ENCODE measurements at places on chromosomes 12 and 14.

DNA sequence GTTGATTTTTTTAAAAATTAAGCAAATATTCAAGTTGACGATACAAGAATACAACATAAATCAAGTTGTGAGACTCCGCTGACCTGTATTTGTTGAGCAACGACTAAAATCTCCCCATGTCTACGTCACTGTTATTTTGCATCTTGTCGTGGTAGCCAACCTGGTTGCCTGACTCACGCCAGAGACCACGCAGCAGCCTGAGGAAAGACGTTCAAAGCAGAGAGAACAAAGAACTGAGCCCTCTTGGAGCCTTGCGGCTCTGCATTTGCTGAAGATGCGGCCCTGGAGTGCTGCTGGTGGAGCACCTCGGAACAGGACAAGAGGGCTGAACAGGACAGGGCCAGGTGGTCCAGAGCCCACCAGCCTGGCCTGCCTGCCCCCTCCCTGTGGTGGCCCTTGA lies 21.4 kb upstream of the DIO3 start:
- DNase-seq, result no peak

DNA sequence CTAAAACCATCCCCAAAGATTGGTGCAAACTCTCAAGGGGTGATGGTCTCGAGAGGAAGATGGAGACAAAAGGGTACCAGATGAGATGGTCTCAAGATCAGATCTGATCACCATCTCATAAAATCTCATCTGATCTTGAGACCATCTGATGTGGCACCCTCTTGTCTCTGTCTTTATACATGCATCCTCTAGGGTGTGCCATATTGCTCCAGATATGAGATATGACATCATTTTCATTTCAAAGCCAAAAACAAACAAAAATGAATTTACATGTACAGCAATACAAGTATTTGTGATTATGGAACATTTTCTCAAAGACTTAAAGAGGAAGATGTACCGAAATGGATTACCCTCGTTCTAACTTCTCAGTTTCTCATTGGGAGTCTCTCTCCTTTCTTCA lies 787.2 kb downstream of the GALC start:
- no peak for DNase-seq

GRCh38 chr12:630656-631632 lies 32.3 kb downstream of the NINJ2 start:
- DNase-seq, result no peak

DNA sequence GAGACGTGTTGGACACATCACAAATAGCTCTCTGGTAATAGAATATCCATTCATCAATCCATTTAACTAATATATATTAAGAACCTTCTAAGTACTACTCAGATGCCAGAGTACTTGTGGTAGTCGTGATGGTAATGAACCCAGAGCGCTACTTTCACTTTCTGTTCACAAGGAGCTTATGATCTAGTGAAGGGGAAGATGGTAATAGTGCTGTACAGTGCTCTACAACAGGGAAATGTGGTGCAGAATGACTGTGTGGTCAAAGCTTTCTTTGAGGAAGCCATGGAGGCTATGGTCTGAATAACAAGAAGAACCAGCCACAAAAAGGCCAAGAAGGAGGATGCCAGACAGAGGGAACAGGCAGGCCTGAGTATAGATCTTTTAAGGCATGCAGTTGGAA lies 212.0 kb downstream of the PTPRO start:
- no peak for DNase-seq

DNA sequence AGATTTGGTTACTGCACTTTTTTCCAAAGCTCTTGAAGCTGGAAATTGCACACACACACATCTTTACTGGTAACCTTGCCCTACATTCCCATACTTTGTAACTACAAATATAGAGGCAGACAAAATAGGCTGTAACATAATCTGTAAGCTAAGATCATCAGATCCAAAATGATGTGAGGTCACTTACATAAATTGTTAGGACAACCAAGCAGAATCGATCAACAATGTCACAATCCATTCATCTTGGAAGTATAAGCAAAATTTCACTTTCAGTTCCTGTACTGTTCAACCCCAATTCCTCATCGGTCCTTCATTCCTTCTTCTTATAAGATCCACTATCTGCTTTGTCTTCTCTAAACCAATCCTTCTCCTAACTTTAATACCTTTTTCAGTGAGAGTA lies 72.6 kb downstream of the EPS8 start:
- DNase-seq, result no peak

GRCh38 chr14:91368776-91369416 lies 48.7 kb downstream of the CCDC88C start:
- peak; percentile 16 for DNase-seq

Measured in NCI-H1105 treated with DMSO at 0.1 percent for 48 hours (cell line).